NCI-H446 treated with DMSO at 0.1 percent for 48 hours (cell line): ENCODE measurements at places on chromosomes 4 and X.

DNA sequence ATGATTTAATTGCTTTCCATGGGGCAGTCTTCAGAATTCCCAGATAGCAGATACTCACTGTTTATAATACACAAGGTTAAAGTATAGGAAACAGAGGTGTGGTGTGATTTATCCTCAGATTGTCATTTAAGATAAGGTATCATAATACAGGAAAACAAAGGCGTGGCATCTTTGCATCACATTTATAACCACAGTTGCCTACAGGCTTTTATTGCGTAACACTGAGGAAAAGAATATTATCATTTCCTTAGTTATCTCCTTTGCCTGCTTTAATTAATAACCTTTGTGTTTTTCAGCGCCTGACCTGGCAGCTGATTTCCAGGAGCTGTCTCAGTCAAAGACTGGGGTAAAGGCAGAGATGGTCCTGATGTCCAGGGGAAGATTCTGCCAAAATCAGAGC lies 68.8 kb downstream of the SSX7 start:
- no peak for DNase-seq

- DNase-seq: no peak
Observed at GRCh38 chrX:68693481-68694434, 46.3 kb downstream of the STARD8 start.

DNA sequence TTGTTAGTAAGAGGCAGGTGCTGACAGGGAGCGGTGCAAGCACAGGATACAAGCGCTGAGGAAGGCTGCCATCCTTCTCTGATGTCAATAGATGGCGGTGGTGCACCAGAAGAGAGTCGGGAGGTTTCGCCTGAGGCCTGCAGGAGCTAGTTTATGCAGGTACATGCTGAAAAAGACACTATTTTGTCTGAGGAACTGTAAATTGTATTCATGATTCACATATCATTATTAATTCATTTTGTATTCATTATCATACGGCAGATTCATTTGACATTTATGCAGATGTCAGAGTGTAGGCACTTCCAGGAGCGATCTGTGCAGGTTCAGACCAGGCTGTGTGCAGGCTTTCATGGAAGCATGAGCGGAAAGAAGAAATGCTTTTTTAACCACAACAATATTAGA lies 824.0 kb downstream of the STIM2 start:
- peak; percentile 11 for DNase-seq

DNA sequence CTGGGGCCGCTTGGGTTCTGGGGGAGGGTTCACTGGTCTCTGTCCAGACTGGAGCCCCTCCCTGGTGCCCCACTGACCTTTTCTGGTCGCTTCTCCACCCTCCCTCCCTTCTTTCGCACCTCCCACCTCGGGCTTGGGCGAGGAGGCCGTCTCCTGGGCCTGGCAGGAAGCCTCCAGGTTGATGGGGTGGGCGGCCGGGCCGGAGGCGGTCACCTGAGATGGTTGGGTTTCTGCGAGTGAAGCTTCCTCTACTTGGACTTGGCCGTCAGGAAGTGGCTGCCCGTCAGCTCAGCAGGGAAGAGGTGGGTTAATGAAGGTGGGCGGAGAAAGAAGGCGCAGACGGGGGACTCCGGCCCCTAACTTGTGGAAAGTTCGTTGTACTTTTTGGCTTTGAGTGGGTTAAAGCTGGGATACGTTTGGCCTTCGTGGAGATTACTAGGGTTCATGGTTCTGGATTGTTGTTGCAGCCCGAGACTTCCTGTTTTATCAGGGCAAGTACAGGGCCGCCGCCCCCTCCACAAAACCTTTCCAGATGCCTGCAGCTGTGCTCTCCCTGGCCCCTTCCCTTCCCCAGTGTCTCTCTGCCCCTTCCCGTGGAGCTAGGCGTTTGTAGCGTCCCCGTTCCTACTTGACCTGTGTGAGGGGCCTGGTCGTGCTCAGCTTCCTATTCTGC lies 1.2 kb downstream of the AKAP17A start:
- no peak for DNase-seq

DNA sequence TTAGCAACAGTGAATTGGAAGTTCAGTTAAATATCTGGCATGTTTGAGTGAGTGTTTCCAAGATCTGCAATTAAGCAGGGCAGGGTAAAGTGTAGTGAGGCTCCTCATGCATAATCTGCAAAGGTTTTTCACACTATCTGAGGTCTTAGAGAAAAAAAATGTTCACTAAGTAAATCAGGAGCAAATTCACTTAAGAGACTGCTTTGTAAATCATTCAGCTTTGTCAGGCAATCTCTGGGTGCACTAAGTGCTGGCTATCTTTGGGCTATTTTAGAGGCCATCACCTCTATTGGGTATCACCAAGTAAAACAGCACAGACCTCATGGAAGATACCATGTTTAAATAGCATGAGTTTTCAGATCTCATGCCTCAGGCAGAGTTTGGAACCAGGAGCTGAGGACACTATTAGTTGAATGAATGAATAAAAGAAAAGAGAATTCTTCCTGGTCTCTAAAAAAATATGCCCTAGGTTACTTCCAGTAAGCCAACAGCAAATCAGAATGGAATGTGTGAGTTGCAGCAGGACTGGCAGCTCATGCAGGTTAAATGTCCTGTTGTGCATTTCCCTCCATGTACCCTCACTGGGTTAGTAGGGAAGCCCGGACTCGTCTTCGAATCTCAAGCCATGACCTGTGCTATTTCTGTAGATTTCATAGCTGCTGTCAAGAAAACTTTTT lies 195.3 kb downstream of the KCNIP4 start:
- DNase-seq: no peak
